Right kidney (tissue), 9 donors: ENCODE measurements at places on chromosomes 5 and 9.

- no peak for DNase-seq
Observed at GRCh38 chr5:33558489-33558888, 117.7 kb downstream of the TARS1 start.

GRCh38 chr5:133062276-133062675, 10.5 kb downstream of the HSPA4 start:
- DNase-seq = no peak

DNA sequence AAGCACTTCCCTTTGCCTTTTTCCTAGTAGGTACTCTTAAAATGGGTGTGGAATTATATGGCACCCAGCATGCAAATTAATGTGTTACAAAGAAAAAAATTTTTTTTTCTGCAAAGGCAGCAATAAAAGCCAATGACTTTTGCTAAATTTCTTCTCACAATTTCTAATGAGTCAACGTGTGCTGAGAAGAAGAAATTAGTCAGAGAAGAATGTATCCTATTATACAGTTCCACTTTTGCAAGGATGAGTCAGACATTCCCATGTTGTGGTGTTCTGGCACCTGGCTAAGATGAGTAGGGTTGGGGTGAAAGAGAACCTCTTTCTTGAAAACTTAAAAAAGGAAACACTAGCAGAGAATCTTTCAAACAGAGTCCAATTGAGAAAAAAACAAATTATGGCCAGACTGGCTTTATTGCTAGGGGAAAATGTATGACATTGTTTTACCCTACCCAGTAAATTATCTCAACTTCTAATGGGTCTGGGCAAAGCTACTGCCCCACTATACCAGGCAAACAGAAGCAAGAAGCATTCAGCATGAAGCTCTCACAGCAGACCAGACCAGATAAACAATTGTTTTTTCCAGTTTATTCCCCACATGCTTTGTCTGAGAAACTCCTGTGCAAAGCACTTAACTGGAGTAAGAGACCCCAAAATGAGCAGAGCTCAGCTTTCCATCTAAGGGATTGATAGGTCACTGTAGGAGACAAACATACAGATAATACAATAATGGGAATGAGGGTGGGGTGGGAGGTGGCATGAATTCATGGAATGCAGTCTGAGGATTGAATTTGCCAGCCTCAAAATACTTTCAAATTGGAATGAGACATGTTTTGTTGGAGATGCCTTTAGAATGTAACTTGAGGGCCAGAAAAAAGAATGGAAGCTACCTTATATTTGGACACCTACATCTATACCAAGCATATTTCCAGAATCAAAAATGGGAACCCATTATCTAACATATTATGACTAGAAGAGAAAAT, 220.8 kb upstream of the RFX3 start:
- no peak for DNase-seq

DNA sequence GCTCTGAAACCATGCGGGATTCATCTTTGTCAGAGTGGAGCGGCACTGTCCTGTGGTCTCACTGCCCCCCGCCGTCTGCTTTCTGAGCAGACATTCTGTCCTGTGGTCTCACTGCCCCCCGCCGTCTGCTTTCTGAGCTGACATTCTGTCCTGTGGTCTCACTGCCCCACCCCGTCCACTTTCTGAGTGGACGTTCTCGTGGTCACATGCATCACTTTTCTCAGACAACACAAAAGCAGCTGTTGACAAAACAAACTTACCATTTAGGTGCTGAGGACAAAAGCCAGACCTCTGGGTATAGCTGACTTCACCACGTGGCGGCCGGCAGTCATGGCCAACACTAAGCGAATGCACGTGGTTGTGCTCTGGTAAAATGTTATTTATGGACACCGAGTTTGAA, 2.8 kb downstream of the LRRC14B start:
- DNase-seq = no peak

DNA sequence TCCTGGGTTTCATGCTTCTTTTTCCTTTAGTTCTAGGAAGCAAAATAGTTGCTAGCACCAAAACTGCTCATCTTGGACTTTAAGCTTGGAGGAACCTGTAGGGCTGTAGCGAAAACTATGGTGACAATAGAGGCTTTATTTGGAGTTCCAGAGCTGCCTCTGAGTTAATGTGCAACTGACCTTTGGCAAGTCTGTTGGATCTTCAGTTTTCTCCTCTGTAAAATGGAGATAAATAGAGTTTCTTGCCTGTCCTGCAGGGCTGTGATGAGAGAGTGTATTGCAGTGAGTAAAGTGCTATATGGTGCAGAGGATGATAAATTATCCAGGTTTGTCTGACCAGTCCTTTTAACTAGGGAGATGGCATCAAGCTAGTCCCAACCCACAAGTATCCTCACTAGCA, 417.0 kb downstream of the MAN2A1 start:
- no peak for DNase-seq

GRCh38 chr5:157288405-157289163, 22.7 kb downstream of the CYFIP2 start:
- DNase-seq = no peak

- no peak for DNase-seq
Observed at GRCh38 chr5:66810848-66811261, 214.7 kb downstream of the MAST4 start.

DNA sequence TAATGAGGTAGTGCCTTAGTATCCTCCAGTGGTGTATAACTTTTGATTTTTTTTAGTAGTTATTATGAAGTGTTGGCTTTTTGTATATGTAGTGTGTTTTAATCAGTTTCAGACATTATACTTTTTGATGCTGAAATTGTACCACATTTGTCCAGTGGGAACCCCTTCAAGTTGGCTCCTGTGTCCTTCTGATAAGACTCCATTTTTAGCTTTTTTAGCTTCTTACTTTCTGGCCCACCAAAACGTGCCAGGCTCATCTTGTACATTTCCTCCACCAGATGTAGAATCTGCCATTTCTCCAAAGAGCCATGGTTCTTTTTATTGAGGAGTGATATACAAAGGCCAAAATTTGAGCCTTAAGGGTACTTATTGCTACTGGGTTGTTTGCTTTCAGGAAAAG, 84.4 kb downstream of the PBX3 start:
- no peak for DNase-seq

GRCh38 chr9:128987805-128988204, 40.3 kb downstream of the NUP188 start:
- DNase-seq = no peak

DNA sequence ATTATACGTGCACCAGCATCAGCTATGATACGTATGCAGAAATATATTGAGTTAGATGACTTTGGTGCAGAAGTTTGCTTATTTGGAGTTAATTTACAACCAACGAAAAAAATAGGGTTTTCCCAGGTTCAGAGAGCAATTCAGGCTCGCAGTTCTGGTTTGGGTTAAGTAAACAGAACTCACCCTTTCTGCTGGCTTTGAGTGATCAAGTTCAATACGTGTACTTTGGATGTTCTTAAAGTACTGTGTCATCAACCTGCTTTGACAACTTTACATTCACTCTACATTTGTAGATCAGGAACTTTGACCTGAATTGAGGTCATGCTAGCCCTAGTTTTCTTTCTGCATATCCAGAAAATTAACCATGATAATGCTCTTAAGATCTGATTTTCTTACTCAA, 40.7 kb downstream of the ACOT12 start:
- no peak for DNase-seq

- no peak for DNase-seq
Observed at GRCh38 chr5:121313886-121314285, 537.8 kb upstream of the FTMT start.

DNA sequence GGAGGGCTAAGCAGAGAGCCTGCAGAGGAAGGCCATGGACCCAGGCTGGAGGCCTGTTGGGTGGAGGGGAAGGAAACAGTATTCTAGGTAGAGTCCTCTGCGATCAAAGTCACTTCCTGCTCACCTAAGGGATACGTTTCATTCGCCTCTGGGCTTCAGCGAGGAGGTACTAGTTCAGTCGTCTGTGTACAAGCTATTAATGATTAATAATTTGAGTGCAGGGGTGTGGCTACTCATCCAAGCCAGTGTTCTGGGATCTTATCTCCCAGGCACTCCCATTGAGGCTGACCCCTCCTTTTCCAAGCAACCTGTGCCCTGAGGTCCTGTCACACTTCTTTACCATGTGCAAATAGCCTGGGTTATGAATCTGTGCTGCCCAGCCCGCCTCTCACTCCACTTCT, 25.2 kb downstream of the RALGPS1 start:
- DNase-seq = peak; percentile 47

GRCh38 chr9:79131824-79132377, 439.9 kb upstream of the TLE4 start:
- DNase-seq = no peak

DNA sequence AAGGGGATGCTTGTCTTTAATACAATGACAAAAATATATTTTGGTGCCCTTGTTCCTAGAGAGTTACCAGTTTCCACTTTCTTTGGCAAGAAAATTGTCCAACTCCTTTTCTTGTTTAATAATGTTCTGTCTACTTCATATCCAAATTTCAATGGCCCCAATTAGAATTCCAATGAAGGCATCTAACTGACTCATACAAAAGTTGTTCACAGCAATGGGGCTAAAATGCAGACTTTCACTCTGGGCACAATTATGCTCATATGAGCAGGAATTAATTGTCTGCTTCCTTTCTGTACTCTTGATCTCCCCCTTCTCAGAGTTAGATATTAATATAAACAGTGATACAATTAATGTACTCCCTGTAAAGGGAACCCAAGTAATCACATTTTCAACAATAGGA, 42.1 kb upstream of the ZNF622 start:
- no peak for DNase-seq

DNA sequence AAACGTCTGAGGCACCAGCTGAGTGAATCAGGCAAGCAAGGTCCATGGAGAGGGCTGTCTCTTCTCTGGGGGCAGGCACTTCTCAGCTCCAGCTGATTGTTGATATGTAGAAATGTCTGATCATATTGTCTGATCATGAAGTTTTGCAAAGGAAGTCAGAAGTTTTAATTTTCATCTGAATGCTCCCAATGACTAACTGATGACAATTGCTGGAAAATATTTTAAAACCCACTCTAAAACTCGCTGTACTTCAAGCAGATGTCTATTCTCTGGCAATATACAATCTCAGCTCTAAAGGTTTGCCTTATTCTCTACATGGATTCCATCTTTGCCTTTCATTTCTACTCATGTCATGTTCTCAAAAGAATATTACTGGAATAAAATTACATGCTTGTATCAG, 12.7 kb downstream of the PLK2 start:
- no peak for DNase-seq

GRCh38 chr9:4704129-4704528, 24.8 kb downstream of the CDC37L1 start:
- no peak for DNase-seq

- DNase-seq = no peak
Observed at GRCh38 chr5:134945041-134945440, 22.7 kb upstream of the CATSPER3 start.

- no peak for DNase-seq
Observed at GRCh38 chr5:133384903-133385302, 227.4 kb downstream of the FSTL4 start.

DNA sequence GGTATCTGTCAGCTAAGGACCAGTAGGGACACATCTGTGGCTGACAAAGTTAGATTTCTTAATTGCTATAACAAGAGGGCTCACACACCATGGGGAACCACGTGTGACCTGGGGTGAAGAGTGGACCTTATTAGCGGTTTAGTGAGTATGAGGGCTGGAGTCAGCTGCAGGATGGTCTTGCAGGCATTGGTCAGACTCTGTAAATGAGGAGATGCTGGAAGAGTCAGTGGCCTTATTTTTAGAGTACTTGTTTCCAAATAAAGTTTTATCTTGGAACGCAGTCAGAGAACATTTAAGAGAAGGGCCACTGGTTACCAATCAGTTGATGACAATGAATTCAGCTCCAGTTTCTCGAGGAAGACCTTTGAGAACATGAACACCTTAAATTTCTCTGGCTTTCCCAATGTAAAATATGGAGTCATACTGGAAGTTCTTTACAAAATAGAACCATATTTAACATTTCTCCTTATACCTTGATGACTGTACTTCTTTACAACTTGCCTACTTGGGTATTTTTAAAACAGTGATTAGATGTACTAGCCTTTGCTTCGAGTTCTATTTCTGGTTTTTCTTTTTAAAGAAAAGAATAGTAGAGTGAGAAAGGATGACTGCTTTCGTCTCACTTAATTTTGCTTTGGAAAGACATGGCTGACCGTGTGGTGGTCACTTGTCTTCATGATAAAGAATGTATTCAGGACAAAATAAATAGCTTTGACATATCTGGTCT, 185.9 kb upstream of the S1PR3 start:
- DNase-seq = no peak

DNA sequence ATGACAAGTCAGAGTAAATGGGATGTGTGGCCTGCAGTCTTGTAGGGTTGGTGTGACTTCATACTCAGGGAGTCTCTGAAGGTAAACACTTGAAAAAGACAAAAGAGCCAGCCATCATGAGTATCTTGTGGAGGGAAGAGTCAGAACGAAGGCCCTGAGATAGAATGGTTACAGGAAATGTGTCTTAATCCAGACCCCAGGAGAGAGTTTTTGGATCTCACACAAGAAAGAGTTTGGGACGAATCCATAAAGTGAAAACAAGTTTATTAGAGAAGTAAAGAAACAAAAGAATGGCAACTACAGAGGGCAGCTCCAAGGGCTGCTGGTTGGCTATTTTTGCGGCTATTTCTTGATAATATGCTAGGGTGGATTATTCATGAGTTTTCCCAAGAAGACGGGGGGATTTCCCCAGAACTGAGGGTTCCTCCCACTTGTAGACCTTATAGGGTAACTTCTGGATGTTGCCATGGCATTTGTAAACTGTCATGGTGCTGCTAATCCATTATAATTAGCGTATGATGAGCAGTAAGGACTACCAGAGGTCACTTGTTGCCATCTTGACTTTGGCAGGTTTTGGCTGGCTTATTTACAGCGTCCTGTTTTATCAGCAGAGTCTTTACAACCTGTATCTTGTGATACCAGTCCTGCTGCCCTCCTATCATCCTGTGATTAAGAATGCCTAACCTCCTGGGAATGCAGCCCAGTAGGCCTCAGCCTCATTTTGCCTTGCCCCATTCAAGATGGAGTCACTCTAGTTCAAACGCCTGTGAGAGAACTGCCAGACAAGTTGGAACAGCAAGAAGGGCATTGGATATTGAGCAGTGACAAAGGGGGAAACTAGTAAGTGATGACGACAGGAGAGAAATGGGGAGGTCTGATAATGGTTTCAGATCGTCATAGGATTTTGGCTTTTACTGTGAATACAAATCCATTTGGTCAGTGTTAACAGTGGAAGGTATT, 34.0 kb downstream of the MTRR start:
- no peak for DNase-seq

GRCh38 chr9:87280421-87280820, 217.2 kb upstream of the DAPK1 start:
- no peak for DNase-seq

DNA sequence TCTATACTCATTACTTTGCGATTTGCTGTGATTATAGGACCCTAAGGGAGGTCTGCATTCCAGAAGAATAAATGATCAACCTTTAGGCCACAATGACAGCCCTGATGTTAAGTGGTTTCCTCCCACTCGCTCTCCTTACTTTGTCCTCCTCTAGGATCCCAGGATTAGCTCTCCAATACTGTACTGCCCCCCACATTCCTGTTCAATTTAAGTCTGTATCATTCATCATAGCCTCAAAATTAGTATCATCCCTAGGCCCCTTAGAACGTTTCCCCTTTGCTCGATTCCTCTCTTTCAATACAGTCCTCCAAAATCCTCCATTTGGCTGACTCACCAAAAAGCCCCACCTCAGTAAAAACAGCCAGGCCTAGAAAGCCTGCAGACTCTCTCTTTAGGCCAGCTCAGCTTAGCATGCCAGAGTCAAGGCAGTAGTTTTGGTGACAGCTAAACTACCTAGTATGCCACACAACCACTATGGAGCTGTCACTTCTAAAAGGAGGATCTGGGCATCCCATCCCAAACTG, 24.4 kb downstream of the RNF145 start:
- DNase-seq = peak; percentile 7
